ENCODE measurements at places on chromosomes 6 and 20. TPM values are rescaled to one million over a fixed set of nuclear protein-coding genes. Genes with fewer than 3 reads are reported as not detected.

DNA sequence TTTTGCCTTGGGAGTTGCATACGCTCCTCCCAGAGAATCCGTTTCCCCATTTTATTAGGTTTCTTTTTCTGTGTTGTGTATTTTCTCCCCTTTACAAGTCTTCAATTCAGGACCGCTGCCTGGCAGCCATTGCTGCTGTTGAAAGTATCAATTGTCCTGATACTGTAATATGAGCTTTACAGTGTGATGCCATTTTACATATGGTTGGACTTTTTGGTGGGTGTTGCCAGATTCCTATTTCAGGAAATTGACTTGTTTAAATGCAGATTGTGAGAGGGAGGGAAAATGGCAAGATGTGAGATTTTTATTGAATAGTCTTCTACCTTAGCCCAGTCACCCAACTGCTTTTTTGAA, 1.2 kb downstream of the PANK2 start:
- H3K4me1 ChIP-seq = peaks cover 58% of the 10 kb centered on the region
- no peaks in the 10 kb centered on the region for H3K27me3 ChIP-seq
- H3K4me3 ChIP-seq = peak overlapping the region; percentile 99
- peak overlapping the region; percentile 99 for H3K27ac ChIP-seq
- DNase-seq = no peak

- no peaks in the 10 kb centered on the region for H3K4me1 ChIP-seq
- H3K36me3 ChIP-seq = no peaks in the 10 kb centered on the region
- no peak overlapping the region for H3K27ac ChIP-seq
- DNase-seq = no peak
- no peak overlapping the region for H3K4me3 ChIP-seq
These were observed 1.2 kb downstream of the MYH7B start for GRCh38 chr20:34956751-34957472.

- no peaks in the 10 kb centered on the region for H3K36me3 ChIP-seq
- no peak overlapping the region for H3K27ac ChIP-seq
- no peak for DNase-seq
- no peaks in the 10 kb centered on the region for H3K27me3 ChIP-seq
These were observed 3.4 kb downstream of the SERAC1 start for GRCh38 chr6:158164579-158165170.

- no peaks in the 10 kb centered on the region for H3K4me1 ChIP-seq
- H3K27ac ChIP-seq = no peak overlapping the region
- DNase-seq = no peak
- no peaks in the 10 kb centered on the region for H3K36me3 ChIP-seq
These were observed 48.2 kb upstream of the LRRC1 start for GRCh38 chr6:53746442-53747103.

DNA sequence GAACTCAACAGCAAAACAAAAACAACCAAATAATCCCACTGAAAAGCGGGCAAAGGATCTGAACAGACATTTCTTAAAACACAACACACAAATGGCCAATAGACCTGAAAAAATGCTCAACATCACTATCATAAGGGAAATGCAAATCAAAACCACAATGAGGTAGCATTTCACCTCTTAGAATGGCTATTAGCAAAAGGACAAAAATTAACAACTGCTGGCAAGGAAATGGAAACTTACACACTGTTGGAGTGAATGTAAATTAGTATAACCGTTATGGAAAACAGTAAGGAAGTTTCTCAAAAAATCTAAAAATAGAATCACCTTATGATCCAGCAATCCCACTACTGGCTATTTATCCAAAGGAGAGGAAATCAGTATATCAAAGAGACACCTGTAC, 20.9 kb downstream of the FAM8A1 start:
- no peak overlapping the region for H3K27ac ChIP-seq
- no peaks in the 10 kb centered on the region for H3K27me3 ChIP-seq
- H3K36me3 ChIP-seq = no peaks in the 10 kb centered on the region
- no peak for DNase-seq
- H3K4me1 ChIP-seq = no peaks in the 10 kb centered on the region
- no peak overlapping the region for H3K4me3 ChIP-seq

DNA sequence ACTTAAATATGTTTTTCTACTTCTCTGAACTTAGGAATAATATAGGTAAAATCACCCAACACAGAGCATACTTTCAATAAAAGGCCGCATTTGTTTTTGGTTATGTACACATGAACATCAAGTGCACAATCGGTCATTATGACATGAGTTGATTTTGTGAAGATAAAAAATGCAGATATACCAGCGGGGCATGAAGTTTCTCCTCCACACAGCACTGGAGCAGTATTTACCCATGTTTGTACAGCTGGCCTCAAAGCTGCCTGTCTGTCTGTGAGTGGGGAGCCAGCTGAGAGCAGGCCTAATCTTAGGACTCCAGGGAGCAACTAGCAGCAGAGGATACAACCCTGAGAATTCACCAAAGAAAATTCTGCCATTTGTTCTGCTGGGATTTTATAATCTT, 206.5 kb downstream of the TPBG start:
- no peak overlapping the region for H3K27ac ChIP-seq
- H3K4me1 ChIP-seq = no peaks in the 10 kb centered on the region
- no peak for DNase-seq

DNA sequence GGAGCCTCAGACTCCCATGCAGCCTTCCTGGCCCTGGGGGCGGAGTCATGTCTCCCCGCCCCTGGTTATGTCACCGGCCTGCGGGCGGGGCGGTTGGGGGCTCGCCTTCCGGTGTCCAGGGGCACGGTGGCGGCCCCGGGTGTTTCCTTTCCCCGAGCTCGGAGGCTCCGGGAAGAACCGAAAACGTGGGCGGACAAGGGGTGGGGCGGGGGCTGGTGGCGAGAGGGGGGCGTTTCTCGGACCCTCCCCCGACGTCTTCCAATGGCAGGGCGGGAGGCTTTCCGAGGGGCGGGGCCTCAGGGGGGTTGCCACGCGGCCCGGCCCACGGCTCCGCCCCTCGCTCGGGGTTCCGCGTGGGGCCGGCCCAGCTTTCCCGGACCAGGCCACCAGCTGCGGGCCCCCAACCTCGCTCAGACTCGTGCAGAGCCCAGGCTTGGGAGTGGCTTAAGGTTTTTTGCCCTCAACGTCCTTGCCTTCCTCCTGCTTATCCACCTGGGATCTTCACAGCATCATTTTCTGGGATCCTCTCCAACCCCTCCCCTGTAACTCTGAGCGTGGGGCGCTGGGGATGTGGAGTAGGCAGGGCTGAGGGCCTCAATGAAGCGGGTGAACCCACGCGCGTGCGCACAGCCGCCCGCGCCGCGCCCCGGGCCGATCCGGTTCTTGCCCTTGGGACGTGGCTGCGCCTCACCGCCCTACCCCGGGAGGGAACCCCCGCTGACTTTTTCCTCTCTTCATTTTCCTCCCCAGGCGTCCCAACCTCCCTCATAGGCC, 2.1 kb upstream of the NRN1 start:
- DNase-seq = peak; percentile 75
- peaks cover 3% of the 10 kb centered on the region for H3K27me3 ChIP-seq
- no peaks in the 10 kb centered on the region for H3K36me3 ChIP-seq

DNA sequence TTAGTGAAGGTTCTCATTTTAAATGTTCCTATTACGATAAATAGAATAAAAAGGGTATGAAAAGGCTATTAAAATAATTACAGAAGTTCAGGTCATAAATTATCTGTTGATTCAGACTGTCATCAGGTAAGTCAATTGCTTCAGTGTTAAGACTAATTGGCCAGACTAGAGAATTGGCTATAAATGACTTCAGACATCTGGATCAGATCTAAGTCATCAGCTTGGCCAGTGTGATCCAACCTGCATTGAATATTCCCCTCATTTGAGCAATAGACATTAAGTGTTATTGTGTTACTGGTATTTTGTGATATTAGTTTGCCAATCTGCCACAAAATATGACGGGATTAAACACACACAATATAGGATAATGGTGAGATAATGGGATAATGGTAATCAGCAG, 377.6 kb upstream of the CITED2 start:
- H3K27me3 ChIP-seq = no peaks in the 10 kb centered on the region
- H3K36me3 ChIP-seq = no peaks in the 10 kb centered on the region
- no peak overlapping the region for H3K4me3 ChIP-seq
- no peaks in the 10 kb centered on the region for H3K4me1 ChIP-seq
- H3K27ac ChIP-seq = no peak overlapping the region
- DNase-seq = no peak

GRCh38 chr6:134826889-134827737, 122.8 kb downstream of the ALDH8A1 start:
- H3K27ac ChIP-seq = no peak overlapping the region
- peaks cover 17% of the 10 kb centered on the region for H3K4me1 ChIP-seq
- no peaks in the 10 kb centered on the region for H3K36me3 ChIP-seq
- DNase-seq = peak; percentile 53

GRCh38 chr6:169824848-169825557, 73.6 kb downstream of the ERMARD start:
- no peaks in the 10 kb centered on the region for H3K27me3 ChIP-seq
- H3K4me3 ChIP-seq = no peak overlapping the region
- no peaks in the 10 kb centered on the region for H3K4me1 ChIP-seq
- no peaks in the 10 kb centered on the region for H3K36me3 ChIP-seq

DNA sequence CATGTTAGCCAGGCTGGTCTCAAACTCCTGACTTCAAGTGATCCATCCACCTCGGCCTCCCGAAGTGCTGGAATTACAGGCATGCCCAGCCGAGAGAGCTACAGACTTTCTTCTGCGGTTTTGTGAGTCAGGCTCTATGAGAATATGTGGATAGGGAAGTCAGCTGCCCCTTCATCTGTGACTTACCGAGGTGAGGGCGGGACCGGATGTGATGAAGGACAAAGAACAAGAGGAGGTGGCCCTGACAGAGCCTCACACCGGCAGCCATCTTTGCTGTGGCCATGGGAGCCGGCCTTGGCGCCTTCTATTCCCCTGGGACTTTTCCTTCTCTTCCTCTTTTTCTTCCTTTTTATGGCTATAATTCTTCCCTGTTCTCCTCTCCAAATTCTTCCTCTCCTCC, 67.0 kb downstream of the IYD start:
- no peaks in the 10 kb centered on the region for H3K36me3 ChIP-seq
- no peaks in the 10 kb centered on the region for H3K4me1 ChIP-seq
- H3K27ac ChIP-seq = no peak overlapping the region
- no peaks in the 10 kb centered on the region for H3K27me3 ChIP-seq
- DNase-seq = no peak
- H3K4me3 ChIP-seq = no peak overlapping the region

The PTK7 gene
- 3.6 TPM for total RNA-seq

The OPN5 gene
- not detected for total RNA-seq

The EYS gene
- 4.5 TPM for total RNA-seq

The RIPK1 gene
- 20.1 TPM for total RNA-seq

The COL11A2 gene
- total RNA-seq = 1.5 TPM

The ADTRP gene
- not detected for total RNA-seq

The SLC22A3 gene
- total RNA-seq = 76.8 TPM

Data from tibial nerve (tissue), 4 donors.